ENCODE measurements at places on chromosomes 12 and 14.

GRCh38 chr14:34368115-34368970 is 93.7 kb downstream of the SPTSSA start:
- DNase-seq, result no peak

- DNase-seq, result no peak
Measured at GRCh38 chr12:99611117-99611516, 36.4 kb upstream of the GARIN6 start.

GRCh38 chr14:74570696-74571095 is 41.3 kb downstream of the LTBP2 start:
- no peak for DNase-seq

DNA sequence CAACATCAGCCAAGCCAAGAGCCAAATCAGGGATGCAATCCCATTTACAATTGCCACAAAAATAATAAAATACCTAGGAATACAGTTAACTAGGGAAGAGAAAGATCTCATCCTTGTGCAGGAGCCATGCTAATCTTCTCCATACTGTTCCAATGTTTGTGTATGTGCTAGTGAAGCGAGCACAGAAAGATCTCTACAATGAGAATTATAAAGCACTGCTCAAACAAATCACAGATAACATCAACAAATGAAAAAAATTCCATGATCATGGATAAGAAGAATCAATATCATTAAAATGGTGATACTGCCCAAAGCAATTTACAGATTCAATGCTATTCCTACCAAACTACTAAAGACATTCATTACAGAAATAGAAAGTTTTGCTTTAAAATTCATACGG is 215.6 kb downstream of the FOXG1 start:
- no peak for DNase-seq

- DNase-seq, result peak; percentile 63
Measured at GRCh38 chr14:77125823-77126325, 15.7 kb downstream of the ZDHHC22 start.
